ENCODE measurements at places on chromosomes 5 and 9.

- DNase-seq: peak; percentile 30
Observed at GRCh38 chr5:138544181-138545134, 1.4 kb upstream of the ETF1 start.

GRCh38 chr9:20903212-20903611 is 128.2 kb downstream of the HACD4 start:
- no peak for DNase-seq

DNA sequence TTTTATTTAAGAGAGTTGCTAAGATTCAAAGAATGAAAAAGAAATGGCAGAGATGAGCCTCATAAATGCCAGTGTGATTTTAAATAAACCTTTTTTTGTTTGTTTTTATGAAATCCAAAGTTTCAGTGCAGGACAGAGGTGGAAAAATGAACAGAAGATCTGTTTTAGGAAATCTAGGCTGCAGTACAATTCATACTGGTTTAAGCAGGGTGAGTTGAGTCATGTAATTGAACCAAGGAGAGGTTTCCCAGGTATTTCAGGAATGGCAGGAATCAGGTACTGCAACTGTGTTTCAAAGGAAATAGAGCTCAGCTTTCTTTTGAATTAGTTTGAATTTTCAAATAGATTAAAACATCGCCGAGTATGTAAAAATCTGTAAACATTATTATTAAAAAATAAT is 3.0 kb upstream of the ANKRD31 start:
- DNase-seq: peak; percentile 68

GRCh38 chr9:17795744-17796143 is 216.9 kb downstream of the SH3GL2 start:
- DNase-seq: no peak

DNA sequence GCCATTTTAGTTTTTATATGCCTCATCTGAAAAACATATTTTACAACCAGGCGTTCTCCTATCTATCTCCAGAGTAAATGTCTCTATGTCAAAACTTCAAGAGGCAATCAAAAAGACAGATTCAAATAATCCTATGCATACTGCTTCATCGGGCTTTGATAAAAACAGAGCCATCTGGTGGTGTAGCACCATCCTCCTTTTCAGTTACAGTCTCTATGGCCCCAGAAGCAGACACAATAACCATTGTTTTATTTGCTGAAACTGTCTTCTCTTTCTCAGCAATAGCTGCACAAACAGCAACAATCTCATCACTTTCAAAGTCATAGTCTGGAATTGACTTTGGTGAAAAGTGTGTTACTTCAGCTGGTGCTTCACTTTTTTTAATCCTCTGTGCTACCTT is 36.3 kb downstream of the PTGER4 start:
- DNase-seq: no peak

DNA sequence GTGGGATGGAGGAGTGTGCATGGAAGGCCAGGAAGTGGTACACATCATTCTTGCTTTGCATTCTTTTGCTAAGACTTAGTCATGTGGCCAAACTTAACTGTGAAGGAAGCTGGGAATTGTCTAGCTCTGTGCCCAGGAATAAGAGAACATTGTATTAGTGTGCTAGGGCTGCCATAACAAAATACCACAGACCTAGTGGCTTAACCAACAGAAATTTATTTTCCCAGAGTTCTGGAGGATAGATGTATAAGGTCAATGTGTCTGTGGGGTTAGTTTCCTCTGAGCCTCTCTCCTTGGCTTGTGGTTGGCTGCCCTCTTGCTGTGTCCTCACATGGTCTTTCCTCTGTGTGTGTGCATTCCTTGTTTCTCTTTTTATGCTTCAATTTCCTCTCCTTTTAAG is 32.4 kb downstream of the NNT start:
- peak; percentile 3 for DNase-seq
